Chondrocyte (in vitro differentiated cells): ENCODE measurements at places on chromosomes 13 and 19.

GRCh38 chr19:44954649-44955504 is at the start of gene CLPTM1:
CLPTM1 (plus strand) TSS chr19:44955380; CDS start chr19:44955396, 16 bp downstream.
- peak; percentile 98 for DNase-seq

DNA sequence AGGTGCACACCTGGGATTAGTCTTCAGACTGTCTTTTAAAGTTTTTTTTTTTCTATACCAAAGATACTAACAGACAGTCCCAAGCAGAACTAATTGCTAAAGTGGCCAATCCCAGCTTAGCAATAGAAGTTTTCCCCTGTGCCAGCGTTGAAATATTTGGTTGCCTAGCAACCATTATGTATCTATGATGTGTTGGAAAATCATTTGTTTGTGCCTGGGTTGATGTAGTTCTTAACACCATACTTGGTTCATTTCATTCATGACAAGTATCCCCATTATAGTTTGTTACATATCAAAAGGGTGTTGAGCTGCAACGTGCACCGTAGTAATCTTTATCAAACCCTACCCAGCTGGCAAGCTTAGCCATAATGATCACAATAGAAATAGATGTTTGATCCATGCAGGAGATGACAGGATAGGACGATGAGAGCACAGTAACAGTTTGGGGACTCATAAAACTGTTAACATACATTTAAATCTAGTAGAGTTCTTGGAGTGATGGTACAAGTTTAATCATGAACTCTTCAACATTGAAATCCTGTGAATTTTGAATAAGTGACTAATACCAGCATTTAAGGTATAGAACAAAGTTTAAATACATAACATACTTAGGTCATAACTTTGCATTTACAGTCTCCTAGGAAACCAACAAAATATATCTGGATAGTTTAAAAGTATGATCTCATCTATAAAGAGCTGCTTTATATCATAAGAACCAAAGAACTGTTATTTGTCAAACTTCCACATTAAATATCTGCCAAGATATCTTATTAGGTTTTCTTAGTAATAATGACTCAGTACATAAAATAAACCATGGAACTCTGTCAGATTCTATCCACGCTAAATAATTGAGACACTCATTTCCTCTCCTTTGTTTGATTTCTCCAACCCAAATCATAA is 73.4 kb downstream of the MBNL2 start:
- DNase-seq: no peak

- DNase-seq: no peak
Observed at GRCh38 chr19:1933244-1933643, 7.7 kb upstream of the CSNK1G2 start.

DNA sequence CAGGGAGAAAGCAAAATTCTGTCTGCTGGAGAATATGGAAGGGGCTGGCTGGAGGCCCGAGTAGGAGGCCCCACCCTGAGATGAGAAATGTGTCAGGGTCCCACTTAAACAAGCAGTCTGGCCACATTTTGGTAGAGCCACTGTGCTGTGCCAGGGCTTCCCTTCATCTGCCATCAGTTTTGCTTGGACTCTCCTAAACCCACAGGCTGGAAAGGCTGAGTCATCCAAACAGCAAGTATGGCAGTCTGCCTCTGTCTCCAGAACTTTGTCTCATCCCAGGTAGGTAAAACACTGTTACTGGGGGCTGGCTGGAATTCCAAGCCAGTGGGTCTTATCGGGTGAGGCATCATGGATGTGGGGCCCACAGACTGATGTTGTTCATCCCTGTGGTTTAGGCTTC is 1390.6 kb downstream of the UQCRFS1 start:
- DNase-seq: no peak

GRCh38 chr13:73935991-73936390 is 198.2 kb downstream of the KLF12 start:
- DNase-seq: no peak

GRCh38 chr19:4197228-4197624 is 14.7 kb downstream of the ANKRD24 start:
- no peak for DNase-seq

GRCh38 chr13:24893863-24894262 is 129.9 kb downstream of the RNF17 start:
- DNase-seq: no peak

DNA sequence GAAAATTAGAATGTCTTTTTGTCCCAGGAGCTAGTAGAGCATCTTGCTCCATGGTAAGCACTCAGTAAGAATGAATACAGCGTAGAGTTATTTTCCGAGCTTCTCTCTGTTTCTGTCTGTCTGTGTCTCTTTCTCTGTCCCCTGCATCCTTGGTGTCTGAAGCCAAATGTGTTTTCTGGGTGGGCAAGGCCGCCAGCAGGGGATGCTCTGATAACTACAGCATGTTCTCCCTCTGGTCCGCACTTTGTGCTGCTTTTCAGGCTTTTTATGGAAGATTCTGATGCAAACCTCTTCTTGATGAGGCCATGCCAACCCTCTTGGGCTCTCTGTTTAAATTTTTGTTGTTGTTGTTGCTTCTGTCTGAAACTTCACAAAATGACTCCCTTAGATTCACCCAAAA is 142.8 kb upstream of the UBL3 start:
- DNase-seq: no peak

DNA sequence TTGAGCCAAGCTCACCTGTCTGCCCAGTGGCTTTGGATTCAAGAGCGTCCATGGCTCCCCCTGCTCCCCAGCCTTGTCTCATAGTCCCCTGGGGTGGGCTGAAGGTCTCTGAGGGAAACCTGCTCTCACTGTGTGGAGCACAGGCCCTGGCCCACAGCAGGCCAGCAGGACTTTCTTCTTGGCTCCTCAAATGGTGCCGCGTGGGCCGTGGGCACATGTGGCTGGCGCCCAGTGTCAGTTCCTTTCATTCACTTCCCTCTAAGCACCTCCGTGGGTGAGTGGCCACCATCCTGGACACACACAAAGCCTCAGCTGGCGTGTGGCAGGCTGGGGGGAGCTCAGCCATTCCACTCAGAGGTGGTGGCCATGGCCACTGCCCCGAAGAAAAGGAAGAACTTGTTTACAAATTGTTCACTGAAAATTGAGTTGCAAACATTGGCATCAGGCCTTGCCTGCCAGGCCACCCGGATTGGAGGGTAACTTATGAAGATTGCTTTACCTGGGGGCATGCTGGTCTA is 53.1 kb downstream of the C1QTNF9 start:
- no peak for DNase-seq

GRCh38 chr19:47497050-47497766 is 13.2 kb upstream of the KPTN start:
- DNase-seq: peak; percentile 90

DNA sequence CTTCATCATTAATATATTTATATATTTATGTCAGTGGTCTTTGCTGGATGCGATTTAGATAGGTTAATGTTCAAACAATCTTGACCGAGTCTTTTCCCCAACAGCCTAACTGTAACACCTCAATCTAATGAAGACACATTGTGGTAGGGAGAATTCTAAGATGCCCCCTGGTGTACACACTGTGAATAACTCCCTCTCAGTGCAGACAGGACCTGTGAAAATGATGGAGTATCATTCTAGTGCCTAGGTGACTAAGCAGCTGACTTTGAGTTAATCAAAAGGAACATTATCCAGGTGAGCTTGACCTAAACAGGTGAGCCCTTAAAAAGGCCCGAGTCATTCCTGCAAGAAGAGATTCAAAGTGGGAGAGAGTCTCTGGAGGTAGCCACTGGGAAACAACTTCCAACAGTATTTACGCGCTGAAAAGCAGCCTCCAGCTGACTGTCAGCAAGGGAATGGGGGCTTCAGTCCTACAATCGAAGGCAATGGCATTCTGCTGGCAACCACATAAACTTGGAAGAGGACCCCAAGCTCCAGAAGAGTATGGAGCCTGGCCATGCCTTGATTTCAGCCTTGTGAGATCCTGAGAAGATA is 28.0 kb upstream of the KBTBD7 start:
- DNase-seq: no peak

GRCh38 chr13:72726726-72727416 is 558 bp downstream of the MZT1 start:
- DNase-seq: peak; percentile 90

DNA sequence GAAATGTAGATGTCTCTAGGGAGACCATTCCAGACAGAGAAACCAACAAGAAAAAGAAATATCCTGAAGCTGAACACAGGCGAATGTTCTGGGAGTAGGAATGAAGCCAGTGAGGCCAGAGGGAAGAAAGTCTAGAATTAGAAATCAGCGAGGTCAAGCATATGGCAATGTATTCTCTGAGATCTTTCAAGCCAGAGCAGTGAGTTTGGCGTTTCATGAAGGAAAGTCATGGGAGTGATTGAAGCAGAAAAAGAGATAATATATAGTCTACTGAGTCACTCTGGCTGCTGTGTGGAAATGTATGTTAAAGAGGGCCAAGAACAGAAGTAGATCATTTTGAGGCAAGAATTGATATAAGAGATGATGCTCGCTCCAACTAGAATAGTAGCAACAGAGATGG is 576.0 kb downstream of the PCDH17 start:
- no peak for DNase-seq
